ENCODE measurements at places on chromosomes 13 and 19. TPM values are rescaled to one million over a fixed set of nuclear protein-coding genes. Genes with fewer than 3 reads are reported as not detected.

The ENOX1 gene
- total RNA-seq: 0.28 TPM

DNA sequence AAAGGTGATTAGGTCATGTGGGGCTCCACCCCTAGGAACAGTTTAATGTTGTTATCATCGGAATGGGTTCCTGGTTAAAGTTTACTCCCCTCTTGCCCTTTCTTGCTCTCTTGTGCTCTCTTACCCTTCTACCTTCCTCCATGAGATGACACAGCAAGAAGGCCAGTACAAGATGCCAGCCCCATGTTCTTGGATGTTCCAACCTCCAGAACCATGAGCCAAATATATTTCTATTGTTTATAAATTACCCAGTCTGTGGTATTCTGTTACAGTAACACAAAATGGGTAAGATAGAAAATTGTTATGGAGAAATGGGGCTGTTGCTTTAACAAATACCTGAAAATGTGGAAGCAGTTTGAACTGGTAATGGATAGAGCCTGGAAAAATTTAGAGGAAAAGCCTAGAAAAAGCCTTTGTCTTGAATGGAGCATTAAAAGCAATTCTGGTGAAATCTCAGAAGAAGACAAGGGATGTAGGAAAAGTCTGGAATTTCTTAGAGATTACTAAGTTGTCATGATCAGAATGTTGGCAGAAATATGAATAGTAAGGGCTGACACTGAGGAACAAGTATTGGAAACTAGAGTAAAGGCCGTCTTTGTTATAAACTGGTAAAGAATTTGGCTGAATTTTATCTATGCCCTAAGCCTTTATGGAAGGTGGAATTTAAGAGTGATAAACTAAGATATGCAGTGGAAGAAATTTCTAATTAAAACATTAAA lies 53.5 kb upstream of the TSC22D1 start:
- H3K27ac ChIP-seq: no peak overlapping the region
- no peaks in the 10 kb centered on the region for H3K4me1 ChIP-seq
- H3K27me3 ChIP-seq: peaks cover 14% of the 10 kb centered on the region

- H3K4me3 ChIP-seq: no peak overlapping the region
- H3K36me3 ChIP-seq: no peaks in the 10 kb centered on the region
- H3K27ac ChIP-seq: no peak overlapping the region
- H3K27me3 ChIP-seq: peaks cover 12% of the 10 kb centered on the region
- no peaks in the 10 kb centered on the region for H3K4me1 ChIP-seq
Measured at GRCh38 chr13:98203646-98204326, 26.7 kb upstream of the RNF113B start.

DNA sequence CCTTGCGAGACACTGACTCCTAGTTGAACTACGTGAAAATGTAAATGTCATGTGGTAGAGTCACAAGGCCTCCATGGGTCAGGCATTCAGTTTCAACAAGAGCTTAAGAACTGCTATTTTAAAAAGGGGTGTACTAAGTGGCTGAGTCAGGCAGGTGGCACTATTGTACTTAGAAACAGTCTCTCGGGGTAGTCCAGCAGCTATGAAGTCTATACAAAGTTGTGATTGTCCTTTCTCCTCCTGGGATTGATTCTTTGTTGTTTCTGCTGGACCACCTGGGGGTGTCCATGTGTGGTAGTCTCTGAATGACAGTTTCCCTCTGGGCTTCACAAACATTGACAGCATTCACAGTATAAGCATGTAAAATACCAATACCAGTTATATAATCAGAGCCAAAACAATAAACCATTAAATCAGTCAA lies 33.0 kb downstream of the UGGT2 start:
- no peaks in the 10 kb centered on the region for H3K4me1 ChIP-seq
- H3K27me3 ChIP-seq: no peaks in the 10 kb centered on the region
- H3K36me3 ChIP-seq: no peaks in the 10 kb centered on the region
- no peak overlapping the region for H3K4me3 ChIP-seq

GRCh38 chr19:14416817-14417231 lies 2.3 kb downstream of the DDX39A start:
- H3K27ac ChIP-seq: peak overlapping the region; percentile 90
- peaks cover 57% of the 10 kb centered on the region for H3K36me3 ChIP-seq
- no peak for DNase-seq
- peaks cover 46% of the 10 kb centered on the region for H3K4me1 ChIP-seq

The TMEM221 gene
- total RNA-seq: not detected

DNA sequence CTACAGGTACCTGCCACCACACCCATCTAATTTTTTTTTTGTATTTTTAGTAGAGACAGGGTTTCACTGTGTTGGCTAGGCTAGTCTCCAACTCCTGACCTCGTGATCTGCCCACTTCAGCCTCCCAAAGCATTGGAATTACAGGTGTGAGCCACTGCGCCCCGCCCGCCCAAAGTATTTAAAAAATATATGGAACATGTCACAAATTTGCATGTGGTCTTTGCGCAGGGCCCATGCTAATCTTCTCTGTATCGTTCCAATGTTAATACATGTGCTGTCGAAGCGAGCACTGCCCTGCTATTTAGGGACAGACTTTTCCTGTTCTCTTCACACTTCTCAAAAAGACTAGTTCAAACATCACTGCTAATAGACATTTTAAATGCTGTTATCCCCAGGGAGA lies 1.2 kb upstream of the TSKS start:
- DNase-seq: no peak
- peaks cover 32% of the 10 kb centered on the region for H3K4me1 ChIP-seq
- H3K27me3 ChIP-seq: no peaks in the 10 kb centered on the region
- H3K27ac ChIP-seq: no peak overlapping the region

The C19orf47 gene
- total RNA-seq: 15.8 TPM

GRCh38 chr13:34347784-34348573 lies 530.0 kb downstream of the RFC3 start:
- no peak overlapping the region for H3K4me3 ChIP-seq
- no peak for DNase-seq
- no peaks in the 10 kb centered on the region for H3K36me3 ChIP-seq
- H3K27me3 ChIP-seq: no peaks in the 10 kb centered on the region
- H3K27ac ChIP-seq: no peak overlapping the region

The LILRB1 gene
- total RNA-seq: not detected

All from activated CD4-positive, alpha-beta T cell treated with anti-CD3 and anti-CD28 coated beads for 36 hours (primary cell).